Activated T-cell treated with anti-CD3 and anti-CD28 coated beads for 4 hours (primary cell): ENCODE measurements at places on chromosomes 12 and 14.

- no peak for DNase-seq
Measured at GRCh38 chr12:96260231-96260630, 66.1 kb downstream of the ELK3 start.

- DNase-seq = no peak
Measured at GRCh38 chr12:89936631-89937030, 228.0 kb upstream of the ATP2B1 start.

DNA sequence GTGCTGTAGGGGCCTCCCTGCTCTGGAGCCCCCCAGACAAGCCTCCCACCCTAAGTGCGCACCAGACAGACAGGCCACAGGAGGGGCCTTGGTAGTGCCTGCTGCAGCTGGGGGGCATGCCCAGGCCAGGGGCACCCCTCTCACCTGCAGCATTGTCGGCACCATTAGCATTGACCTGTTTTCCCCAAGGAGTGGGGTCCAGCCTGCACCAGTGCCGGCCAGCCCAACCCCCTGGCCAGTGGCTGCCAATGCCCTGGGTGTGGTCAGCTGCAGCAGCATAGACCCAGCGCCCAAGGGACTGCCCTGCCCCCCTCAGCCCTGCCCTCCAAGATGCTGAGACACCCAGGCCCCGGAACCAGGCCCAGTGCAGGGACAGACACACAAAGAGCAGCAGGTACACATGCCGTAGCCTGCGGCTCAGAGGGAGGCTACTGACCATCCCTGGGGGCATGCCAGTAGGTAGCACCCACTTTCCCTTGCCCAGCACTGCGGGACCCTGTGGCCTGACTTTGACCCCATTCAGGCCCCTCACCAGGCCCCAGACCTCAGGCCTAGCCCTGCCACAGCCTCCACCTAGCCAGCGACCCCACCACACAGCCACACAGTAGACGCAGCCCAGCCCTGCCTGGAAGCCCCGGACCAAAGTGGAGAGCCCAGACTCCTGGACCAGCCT is 1.0 kb downstream of the AHNAK2 start:
- DNase-seq = no peak

DNA sequence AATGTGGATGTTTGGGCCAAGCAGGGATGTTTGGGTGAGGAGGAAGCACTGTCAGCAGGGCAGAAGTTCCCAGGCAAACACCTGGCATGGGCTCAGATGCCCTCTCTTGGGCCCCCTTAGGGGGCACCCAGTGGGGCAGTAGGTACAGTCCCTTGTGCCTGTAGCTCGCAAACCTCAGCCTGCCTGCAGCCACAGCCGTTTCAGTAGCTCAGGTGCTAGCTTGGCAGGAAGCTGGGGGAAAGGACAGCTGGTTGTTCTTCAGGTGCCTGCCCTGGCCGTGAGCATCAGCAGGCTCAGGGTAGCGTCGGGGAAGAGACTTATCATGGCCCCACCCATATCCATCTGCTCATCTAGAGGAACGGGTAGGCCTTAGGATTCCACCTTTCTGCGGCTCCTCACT is 67.5 kb downstream of the B4GALNT3 start:
- DNase-seq = no peak

- no peak for DNase-seq
Measured at GRCh38 chr14:105204206-105204930, 23.3 kb upstream of the NUDT14 start.

- no peak for DNase-seq
Measured at GRCh38 chr12:70842942-70843341, 77.6 kb downstream of the PTPRR start.

DNA sequence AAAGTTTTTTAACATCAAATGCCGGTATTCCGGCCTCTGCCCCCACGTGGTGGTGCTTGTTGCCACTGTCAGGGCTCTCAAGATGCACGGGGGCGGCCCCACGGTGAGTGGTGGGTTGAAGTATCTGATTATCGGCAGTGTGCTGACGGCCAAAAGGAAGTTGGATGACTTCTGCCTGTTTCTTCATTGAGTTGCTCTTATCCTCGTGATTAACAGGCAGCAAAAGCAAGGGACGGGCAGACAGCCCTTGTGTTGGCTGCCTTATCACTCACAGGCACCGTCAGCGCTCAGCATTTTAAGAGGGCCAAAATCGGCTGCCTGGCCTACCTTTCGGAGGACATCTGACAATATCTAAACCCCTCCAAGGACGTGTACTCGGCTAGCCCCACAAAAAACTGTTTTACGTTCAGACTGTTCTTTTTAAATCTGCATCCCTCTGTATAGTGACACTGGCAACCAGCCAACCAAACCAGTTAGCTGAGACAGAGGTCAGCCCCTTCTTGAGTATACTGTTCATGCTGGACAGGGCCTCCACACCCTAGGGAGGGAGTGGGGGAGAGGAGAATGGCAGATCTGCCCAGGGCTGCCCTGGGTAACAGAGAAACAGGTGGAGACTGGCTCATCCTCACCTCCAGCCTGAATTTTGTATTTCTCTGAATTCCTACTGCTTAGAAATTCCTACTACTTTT is 22.9 kb upstream of the AKAP5 start:
- no peak for DNase-seq

DNA sequence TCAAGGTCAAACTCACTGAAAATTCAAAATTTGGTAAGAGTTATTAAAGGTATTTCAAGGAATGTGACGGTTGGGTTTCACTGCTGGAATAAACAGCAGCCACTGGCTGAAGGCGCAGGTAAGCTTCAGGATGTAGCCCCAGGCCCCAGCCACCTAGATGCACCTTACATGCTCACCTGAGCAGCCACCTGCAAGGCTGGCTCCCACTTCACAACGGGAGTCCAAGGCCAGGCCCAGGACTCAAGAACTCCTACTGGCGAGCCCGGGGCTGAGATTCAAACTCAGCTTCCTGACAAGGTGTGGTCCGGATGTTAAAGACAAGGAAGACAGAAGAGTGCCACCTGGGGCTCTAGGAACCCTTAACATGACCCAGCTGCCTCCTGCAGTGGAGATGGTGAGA is 78.4 kb downstream of the ITPK1 start:
- DNase-seq = no peak

- no peak for DNase-seq
Measured at GRCh38 chr14:46259536-46259935, 392.0 kb downstream of the RPL10L start.
